Stimulated activated CD8-positive, alpha-beta memory T cell treated with anti-CD3 and anti-CD28 coated beads, Interleukin-15, amount 100 ng/mL, for 24 hours (primary cell): ENCODE measurements at places on chromosomes 11 and 22.

GRCh38 chr11:120182790-120183491 is 27.9 kb upstream of the OAF start:
- no peak for DNase-seq

GRCh38 chr11:68946416-68947090 is 34.2 kb downstream of the MRGPRD start:
- no peak for DNase-seq

DNA sequence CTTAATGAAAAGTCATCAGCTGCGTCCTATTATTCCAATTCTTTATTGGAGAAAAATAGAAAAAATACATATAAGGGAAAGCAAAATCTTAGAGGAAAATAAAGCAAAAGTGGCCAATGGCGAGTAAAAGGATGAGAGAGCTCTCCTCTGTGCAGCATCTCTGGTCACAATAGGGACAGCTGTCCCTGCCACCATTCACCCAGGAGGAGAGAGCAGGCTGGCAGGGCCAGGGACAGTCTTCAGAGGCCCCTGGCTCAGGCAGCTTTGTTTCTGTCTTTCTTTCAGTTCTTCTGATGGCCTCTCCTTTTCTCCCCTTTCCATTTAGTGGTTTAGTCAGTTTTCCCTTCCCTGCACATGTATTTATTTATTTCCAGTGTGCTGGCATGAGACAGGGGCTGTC is 941.3 kb downstream of the NTM start:
- DNase-seq: no peak

GRCh38 chr11:1827095-1827813 is 7.5 kb upstream of the SYT8 start:
- DNase-seq: no peak
